ENCODE measurements at places on chromosomes 7 and 10.

DNA sequence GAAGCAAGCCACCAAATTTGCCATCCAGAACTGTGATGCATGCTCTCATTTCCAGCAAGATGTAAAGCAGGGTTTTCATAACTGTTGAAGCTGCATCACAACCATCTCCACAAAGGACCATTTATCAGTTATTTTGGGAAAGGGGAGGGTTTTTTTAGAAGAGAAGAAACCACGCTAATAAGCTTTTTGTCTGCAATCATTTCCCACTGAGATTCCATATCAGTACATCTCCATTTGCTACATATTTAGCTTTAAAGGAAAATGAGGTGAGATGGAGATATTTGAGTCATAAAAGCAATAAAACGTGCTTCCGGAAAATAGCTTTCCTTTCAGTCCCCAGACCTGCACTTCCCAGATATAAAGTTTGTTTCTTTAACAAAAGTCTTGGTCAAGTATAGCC lies 258.2 kb downstream of the FRMD4A start:
- no peak for DNase-seq

GRCh38 chr7:78634093-78634492 lies 819.4 kb downstream of the MAGI2 start:
- DNase-seq, result no peak

- DNase-seq, result no peak
Measured at GRCh38 chr7:126177782-126178181, 1075.0 kb downstream of the GRM8 start.

GRCh38 chr10:519716-520401 lies 169.6 kb downstream of the DIP2C start:
- DNase-seq, result no peak

DNA sequence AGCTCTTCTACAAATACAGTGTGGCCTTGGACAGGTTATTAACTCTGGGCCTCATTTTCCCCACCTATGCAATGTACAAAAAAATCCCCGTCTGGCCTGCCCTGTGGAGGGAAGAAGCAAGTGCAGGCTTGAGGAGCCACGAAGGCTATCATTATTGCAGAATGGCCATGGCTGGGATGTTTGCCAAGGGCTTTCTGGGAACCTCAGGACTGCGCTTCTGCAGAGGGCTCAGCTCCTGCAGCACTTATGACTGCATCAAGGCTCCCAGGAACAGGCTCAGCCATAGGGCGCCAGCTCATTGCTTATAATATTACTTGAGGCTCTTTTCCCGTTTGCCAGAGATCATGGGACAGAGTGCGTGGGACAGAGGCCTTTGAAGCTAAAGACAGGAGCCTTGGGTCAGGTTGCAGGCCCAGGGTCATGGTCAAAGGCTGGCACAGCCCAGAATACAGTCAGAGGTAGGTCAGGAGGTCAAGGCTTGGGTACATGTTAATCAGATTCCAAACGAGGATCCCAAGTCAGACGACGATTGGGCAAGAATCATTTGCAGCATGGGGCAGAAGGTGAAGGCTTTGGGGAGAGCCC lies 20.6 kb upstream of the C10orf105 start:
- no peak for DNase-seq

- no peak for DNase-seq
Measured at GRCh38 chr7:44114586-44115310, 8.6 kb downstream of the POLD2 start.

All from stimulated activated CD4-positive, alpha-beta T cell treated with anti-CD3 and anti-CD28 coated beads, TNF-alpha, amount 100 ng/mL, for 1 hour (primary cell).